CD4-positive, alpha-beta T cell treated with Interleukin-2 at 100 ng/mL for 4 hours (primary cell): ENCODE measurements at places on chromosomes 7 and 10.

DNA sequence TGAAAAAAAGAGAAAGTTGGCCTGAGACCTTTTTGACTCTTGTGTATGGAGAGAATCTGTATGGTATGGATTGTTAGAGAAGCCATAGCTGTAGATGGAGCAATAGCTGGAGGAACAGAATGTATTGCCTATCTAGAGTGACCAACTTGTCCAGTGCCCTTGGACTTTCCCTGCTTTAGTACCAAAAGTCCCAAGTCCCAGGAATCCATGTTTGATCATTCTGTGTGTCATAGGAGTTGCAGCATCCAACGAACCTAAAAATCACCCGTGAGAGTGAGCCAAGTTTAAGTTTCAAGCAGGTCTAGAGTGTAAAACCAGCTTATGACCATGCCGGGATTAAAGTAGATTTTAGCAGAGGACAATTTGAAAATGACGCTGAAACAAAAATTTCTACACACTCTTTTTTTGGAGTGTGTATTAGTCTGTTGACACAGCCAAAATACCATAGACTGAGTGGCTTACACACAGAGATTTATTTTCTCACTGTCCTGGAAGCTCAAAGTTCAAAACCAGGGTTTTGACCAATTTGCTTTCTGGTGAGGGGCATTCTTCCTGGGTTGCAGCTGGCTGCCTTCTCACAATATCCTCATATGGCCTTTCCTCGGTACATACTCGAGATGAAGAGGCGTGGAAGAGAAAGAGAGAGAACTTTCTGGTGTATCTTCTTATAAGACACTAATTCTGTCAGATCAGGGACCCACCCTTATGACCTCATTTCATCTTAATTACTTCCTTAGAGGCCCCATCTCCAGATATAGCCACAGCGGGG is 36.9 kb upstream of the ZNF518A start:
- DNase-seq: no peak

- no peak for DNase-seq
Measured at GRCh38 chr10:78776756-78777155, 292.0 kb upstream of the ZMIZ1 start.

GRCh38 chr10:128316925-128317324 is 190.7 kb upstream of the MKI67 start:
- no peak for DNase-seq

- peak; percentile 40 for DNase-seq
Measured at GRCh38 chr7:148914208-148914777, 30.2 kb upstream of the EZH2 start.

GRCh38 chr7:47211519-47211973 is 370.4 kb downstream of the TNS3 start:
- no peak for DNase-seq

DNA sequence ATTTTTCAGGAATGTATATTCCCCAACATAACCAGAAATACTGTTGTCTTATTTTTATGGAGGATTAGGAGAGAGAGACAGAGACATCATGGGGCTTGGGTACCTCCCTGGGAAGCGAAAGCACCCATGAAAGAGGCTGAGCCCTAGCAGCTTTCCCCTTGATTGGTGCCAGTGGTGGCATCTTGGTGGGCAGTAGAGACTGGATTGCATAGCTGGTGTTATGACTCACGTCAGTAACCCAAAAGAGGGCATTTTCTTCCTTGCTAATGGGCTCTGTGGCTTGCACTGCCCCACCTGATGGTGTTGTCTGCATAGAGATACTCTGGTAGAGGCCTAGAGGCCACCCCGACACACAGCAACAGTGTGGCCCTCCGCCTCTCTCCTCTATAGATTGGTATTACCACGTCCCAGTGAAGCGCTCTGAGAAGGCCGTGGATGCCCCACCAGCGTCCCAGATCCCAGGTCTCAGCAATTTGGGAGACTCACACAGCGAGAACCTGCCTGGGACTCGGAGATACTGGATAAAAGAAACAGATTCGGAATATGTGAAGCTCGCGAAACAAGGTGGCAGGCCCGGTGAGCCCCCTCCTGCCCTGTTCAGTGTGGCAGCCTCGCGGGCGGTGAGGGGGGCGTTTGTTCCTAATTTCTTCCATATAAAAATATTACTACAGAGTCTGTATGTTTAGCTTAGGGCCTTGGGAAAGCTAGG is 5.8 kb downstream of the C7orf57 start:
- no peak for DNase-seq

DNA sequence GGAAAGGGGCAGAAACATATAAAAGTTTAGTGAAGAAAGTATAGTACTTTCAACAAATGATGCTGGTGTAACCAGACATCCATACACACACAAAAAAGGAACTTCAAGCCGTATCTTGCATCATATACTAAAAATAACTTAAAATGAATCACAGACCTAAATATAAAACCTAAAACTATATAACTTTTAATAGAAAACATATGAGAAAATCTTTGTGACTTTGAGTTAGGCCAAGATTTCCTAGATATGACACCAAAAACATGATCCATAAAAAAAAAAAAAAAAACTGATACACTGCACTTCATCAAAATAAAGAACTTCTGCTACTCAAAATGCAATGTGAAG is 40.9 kb downstream of the NUDCD3 start:
- DNase-seq: no peak

- DNase-seq: peak; percentile 61
Measured at GRCh38 chr10:9096288-9096687, 1041.8 kb downstream of the GATA3 start.

DNA sequence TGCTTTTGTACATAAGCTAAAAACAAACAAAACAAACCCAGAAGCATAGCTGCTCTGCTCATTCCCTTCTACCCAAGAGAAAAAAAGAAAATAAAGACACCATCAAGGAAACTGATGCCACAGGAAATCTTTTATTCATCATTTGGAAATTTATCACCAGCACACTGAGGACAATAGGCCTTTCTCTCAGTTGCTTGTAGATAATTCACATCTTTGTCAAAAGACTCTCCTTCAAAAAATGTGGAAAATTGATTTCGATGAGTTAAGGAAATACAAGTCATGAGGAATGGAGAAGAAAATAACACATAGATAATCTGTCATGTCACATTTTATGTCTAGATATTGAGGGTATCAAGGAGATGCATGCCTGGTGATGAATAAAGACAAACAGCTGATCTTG is 53.5 kb downstream of the ZNF37A start:
- no peak for DNase-seq

DNA sequence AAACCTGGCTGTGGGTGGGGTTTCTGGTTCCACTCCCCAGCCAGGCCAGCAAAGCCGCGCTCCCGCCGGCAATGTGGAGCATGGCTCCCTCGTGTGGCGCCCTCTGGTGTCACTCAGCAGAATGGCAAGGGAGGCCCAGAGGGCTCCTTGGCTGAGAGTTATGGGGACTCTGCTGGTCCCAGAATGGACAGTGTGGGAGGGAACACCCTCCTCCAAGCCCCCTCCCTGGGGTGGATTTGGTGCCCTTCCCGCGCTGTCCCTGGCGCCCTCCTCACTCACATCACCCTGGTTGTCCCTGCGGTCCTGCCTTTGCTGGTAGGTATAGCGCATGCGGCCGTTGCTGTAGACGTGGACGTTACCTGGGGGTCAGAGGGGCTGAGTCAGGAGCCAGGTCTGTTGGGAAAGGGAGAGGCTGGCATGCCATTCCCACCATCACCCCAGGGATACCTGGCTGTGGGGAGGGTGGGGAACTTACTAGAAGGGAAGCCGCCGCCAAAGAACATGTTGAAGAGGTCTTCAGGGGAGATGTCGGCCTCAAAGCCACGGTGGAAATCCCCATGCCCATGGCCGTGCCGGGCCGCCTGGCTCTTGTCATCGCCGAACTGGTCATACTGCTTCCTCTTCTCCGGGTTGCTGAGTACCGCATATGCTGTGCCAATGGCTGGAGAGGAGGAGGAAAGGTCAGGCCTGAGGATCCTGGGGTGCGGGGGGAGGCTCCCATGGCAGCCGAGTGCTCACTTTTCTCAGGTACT is 14.0 kb downstream of the DNAJB12 start:
- peak; percentile 80 for DNase-seq

- no peak for DNase-seq
Measured at GRCh38 chr10:100895346-100895745, 17.4 kb upstream of the SLF2 start.

DNA sequence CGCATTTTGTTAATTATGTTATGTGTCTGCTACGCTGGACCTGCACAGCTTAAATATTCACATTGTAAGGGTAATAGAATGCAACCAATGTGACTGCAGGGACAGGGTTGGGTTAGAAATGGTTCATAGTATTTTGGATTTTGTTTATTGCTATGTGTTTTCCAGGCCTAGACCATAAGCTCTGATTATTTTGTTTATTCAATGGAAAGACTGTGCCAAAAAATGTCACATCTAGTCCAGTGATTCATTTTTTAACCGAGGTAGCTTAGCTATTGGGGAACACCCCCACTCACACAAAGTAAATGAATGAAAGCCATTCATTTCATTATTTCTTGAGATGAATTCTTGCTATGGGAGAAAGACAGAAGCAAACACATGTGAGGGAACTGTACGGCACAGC is 516.5 kb upstream of the ANKRD30A start:
- DNase-seq: no peak

GRCh38 chr10:128709686-128710085 is 583.5 kb upstream of the MKI67 start:
- no peak for DNase-seq

DNA sequence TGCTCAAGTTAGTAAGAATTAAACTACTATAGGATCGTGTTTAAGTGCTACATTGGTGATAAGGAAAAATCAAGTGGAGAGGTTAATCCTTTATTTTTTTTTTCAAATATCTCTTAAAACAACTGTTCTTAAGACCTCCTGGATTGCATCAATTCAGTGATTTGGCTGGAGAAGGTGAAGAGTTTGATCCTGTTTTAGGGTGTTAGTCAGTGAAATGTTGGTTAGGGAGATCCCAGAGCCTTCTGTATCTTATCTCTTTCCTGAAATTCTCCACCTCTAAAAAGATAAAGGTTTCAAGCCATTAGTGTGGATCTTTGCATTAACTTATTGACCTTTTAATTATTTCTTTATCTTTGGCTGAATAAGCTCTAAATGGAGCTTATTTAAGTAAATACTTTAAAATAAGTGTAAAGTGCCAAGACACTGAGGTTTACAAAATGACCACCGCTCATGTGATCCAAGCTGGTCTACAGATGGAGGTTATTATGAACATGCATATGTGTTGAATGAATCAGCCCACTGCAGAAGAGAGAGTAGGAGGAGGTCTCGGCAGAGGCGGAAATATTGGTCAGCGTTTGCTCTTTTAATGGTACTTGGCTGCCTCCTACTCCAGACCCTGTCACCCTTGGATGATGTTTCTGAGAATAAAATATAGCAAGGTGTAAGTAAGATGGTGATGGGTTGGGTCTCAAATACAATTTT is 51.8 kb upstream of the BMPER start:
- no peak for DNase-seq

DNA sequence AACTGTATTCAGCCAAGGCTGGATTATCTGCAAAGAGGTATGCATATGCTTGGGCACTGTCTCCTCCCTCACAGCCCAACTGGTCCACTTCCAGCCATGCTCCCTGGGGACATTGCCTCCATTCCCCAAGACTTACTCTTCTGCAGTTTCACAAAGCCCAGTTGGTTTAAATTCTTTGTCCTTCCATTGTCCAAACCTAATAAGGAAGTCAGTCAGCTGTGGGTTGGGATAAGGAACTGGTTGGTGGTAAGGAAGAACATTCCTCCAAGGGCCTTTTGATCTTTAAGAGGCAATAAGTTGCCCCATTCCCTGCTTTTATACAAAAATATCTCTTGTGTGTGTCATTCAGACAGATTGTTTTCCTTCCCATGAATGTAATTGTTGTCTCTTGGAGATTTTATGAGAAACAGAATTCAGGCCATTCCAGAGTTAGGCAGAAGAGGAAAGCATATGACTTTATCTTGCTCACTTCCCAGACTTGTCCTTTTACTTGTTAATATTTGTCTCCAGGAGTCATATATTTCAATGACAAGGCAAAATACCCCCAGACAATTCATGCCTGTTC is 673.7 kb downstream of the SUGCT start:
- DNase-seq: no peak

DNA sequence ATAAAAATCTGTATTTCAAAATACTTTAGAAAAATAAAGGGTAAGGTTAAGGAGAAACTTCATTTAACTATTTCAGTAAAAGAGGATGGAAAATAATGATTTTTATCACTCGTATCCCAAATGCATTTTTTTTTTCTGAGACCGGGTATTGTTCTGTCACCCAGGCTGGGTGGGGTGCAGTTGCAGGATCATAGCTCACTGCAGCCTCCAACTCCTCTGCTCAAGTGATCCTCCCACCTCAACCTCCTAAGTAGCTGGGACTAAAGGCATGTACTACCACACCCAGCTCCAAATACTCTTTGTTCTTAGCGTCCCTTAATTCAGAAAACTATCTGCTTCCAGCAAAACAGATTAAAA is 11.8 kb downstream of the KMT2C start:
- DNase-seq: no peak

DNA sequence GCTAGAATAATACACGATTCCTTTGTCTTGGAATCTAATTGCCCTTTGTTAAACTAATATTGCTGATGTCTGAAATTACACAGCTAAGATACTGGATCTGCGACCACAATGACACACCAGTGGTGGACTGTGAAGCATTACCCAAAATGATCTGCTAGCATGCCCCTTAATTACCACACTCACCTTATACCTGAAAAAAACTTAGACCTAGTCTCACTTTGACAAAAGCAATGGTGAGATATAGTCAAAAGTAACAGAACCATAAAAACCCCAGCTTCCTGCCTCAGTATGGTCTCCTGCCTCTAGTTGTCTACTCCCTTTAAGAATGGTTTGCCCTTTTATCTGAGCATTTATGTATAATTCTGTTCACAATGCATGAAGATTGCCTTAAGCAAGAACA is 20.8 kb upstream of the ERVW-1 start:
- DNase-seq: no peak

- no peak for DNase-seq
Measured at GRCh38 chr10:30719832-30720231, 90.3 kb upstream of the LYZL2 start.

DNA sequence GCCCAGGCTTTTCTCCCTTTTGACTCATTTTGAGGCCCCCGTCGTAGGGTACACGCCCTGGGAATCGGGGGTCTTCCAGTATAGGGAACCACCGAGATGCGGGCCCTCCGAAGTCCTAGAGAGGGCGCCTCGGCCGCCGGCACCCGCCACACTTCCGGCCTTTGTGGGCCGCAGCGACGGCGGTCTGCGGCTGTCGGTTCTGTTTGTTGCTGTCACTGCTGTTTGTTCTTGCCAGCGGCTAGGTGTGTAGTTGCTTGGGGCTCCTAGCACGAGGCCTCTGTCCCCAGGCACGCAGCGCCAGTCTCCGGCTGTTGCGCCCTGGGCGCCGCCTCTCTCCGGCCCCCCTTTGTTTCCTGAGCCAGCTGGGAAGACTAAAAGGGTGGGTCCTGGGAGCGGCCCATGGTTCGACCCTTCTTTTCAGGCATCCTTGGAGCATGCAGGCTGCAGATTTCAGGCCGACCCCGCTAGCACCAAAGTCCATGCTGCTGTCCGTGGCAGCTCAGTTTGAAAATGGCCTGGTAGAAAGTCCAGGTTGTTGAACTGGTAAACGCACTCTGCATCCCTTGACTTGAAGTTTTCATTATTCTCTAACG is 17.8 kb upstream of the ZKSCAN1 start:
- DNase-seq: peak; percentile 74
